ENCODE measurements at places on chromosomes 3 and 15. TPM values are rescaled to one million over a fixed set of nuclear protein-coding genes. Genes with fewer than 3 reads are reported as not detected.

GRCh38 chr3:159513867-159514380, 474.7 kb upstream of the IL12A start:
- DNase-seq: no peak

Gene FYCO1
- 8.3 TPM for total RNA-seq

- no peak for DNase-seq
Measured at GRCh38 chr3:194249323-194250097, 101.6 kb downstream of the CPN2 start.

Gene ANKRD34C
- not detected for total RNA-seq

DNA sequence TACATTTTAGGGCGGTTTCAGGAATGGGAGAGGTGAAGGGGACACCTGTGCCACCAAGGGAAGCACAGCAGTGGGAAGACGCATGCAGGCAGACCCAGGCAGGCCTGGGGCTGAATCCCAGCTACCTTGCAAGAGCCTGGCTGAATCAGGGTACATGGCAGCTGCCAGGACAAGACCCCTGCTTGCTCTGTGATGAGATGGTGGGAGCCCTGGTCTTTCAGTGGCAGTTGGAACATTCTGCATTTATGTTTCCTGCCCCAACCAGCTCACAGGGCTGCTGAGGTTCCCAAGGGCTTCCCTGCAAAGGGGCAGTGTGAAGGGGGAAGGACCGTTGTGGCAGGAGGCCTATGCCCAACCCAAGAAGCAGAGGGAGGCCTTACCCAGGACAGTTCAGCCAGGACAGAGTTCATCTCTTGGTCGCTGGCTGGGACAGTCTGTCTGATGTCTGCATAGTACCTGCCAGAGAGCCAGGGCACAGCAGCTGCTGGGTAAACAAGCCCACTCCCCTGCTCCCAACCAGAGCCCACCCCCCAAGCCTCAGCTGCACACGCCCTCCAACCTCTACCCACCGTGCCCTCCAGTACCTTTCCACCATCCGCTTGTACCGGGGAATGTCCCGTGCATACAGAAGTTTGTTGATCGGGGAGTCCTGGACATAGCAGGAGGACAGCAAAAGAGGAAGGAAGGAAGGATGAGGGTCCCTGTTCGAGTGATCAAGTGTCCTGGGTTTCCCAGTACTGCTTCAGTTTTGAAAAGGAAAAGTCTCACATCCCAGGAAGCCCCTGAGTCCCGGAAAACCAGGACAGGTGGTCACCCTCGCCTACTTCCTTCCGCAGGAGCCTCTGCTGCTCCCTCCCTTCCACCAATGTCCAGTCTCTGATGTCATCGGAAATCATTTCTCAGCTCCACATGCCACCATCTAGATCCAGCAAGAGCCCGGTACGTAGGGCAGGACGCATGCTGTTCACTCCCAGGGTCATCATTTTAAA, 23.1 kb downstream of the PLXNB1 start:
- peak; percentile 26 for DNase-seq

GRCh38 chr15:63463036-63463435, 41.4 kb upstream of the USP3 start:
- DNase-seq: no peak

Gene SLC2A2
- total RNA-seq: not detected

Gene ABTB1
- total RNA-seq: 12.8 TPM

GRCh38 chr3:69353088-69353478, 32.8 kb downstream of the FRMD4B start:
- no peak for DNase-seq

GRCh38 chr15:59174151-59174834, 32.4 kb upstream of the LDHAL6B start:
- no peak for DNase-seq

DNA sequence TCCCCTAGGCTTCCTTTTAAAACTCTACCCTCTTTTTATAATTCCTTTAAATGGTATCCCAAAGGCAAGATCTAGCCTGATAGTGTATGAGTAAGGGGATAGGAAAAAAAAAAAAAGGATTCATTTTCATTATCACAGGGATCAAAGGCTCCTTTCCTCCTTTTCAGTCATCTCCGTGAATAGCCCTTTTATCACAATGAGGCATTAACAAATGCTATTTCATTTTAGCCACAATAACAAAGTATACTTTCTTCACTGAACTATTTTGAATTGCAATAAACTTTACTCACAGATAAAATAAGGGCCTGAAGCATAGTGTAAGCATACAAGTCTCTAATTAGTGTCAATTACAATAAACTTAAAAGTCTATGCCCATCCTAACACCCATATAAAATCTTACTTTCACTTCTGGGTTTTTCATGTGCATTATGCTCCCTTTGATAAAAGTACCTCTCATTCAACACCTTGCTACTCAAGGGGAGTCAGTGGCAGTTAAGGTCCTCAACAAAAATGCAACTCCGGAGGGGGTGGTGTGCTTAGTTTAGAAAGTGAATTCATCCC, 8.6 kb downstream of the HIGD1A start:
- no peak for DNase-seq

DNA sequence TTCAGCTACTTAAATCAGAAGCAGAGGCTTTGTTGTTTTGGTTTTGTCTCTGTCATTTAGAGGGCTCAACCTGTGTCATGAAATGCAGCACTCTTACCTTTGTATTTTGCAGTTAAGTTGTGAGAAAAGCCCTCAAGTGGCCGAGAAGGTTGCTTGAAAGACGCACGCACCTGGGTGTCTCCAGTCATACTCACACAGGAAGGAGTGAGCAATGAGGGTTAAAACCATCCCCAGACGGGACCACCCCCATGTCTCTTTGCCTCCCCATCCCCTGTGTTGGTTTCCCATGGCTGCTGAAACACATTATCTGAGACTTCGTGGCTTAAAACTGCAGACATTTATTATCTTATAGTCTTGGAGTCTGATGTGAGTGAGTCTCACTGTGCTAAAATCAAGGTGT, 376.1 kb upstream of the CFAP20DC start:
- DNase-seq: no peak

- no peak for DNase-seq
Measured at GRCh38 chr15:41827290-41827879, 507 bp upstream of the JMJD7 start.

GRCh38 chr3:125045965-125046364, 9.8 kb downstream of the HEG1 start:
- DNase-seq: no peak

GRCh38 chr3:27533261-27533607, 49.0 kb upstream of the SLC4A7 start:
- DNase-seq: no peak

DNA sequence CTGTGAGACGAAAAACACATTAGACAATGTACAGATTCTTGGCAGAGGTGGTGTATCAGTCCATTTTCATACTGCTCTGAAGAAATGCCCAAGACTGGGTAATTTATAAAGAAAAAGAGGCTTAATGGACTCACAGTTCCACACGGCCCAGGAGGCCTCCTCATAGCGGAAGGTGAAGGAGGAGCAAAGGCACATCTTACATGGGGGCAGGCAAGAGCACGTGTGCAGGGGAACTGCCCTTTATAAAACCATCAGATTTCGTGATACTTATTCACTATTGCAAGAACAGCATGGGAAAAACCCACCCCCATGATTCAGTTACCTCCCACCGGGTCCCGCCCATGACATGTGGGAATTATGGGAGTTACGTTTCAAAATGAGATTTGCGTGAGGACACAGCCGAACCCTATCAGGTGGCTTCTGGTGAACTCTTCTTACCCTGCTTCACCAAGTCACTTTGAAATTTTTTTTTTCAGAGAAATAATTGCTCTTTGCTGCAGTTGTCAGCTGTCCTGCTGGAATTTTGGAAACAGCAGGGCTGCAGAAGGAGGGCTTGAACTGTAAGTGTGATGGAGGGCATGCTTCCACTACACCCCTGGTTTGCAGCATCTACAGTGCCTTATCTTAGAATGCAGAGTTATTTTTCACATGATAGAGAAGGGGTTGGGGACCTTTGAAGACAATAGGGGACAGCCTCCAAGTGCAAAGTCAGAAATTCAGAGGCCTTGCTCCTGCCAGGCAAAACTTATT, 2.9 kb upstream of the IGF2BP2 start:
- DNase-seq: no peak

Gene LRRK1
- 6.6 TPM for total RNA-seq

- DNase-seq: no peak
Measured at GRCh38 chr3:72660270-72661114, 187.8 kb downstream of the SHQ1 start.

Gene PAQR5
- total RNA-seq: not detected

- DNase-seq: no peak
Measured at GRCh38 chr15:80773122-80773551, 6.0 kb upstream of the CEMIP start.

GRCh38 chr15:72740219-72740618, 43.3 kb downstream of the ADPGK start:
- no peak for DNase-seq

GRCh38 chr3:143276592-143276991, 157.0 kb downstream of the CHST2 start:
- no peak for DNase-seq

GRCh38 chr3:102979682-102980354, 545.0 kb downstream of the ZPLD1 start:
- peak; percentile 26 for DNase-seq

DNA sequence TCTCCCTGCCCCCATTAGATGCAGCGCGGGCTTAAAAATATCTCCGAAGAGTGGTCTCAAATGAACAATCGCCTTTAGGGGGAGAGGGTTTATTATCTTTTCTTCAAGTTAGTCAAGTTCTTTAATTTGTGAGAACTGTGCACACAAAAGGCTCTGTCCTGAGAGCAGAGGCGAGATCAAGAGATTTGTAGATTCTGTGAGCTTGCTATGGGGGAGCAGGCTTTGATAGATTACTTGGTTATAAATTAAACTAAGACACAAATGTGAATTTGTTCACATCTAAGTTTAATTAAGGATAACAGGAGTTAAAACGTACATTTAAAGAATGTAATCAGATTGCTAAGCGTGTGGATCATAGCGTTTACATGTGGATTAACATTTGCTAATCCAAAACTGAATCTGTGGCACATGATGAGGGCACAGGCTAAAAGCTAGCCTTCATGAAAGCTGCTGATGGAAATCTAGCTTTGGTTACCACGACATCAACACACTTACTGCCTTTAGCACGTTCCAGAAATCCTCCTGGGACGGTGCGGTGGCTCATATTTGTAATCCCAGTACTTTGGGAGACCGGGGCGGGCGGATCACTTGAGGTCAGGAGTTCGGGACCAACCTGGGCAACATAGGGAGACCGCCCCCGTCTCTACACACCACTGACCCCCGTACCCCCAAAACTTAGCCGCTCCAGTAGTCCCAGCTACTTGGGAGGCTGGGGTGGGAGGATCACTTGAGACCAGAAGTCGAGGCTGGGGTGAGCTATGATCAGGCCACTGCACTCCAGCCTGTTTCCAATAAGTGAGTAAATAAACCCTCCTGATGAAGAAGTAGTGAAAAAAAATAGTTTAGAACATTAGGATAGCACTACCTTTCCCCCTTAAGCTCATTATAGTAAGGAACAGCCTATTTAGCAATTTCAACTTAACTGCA, 1.0 kb upstream of the PRTG start:
- no peak for DNase-seq

DNA sequence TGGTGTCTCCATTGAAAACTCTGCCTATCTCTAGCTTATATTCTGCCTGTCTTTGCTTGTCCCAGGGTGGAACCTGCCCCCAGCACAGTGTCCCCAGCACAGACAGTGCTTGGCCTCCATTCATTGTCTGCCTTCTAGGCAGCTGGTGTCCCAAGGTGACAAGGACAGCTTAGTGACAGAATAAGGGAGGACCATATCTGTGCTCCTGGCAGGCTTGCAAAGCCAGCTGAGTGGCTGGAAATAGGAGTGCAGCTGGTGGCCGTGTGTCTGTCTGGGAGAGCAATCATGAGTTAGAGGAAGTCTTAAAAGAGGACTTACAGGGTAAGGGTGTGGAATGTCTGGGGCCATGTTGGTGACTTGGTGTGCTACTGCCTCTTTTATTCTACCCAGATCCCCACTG, 33.4 kb downstream of the SCN5A start:
- DNase-seq: no peak

DNA sequence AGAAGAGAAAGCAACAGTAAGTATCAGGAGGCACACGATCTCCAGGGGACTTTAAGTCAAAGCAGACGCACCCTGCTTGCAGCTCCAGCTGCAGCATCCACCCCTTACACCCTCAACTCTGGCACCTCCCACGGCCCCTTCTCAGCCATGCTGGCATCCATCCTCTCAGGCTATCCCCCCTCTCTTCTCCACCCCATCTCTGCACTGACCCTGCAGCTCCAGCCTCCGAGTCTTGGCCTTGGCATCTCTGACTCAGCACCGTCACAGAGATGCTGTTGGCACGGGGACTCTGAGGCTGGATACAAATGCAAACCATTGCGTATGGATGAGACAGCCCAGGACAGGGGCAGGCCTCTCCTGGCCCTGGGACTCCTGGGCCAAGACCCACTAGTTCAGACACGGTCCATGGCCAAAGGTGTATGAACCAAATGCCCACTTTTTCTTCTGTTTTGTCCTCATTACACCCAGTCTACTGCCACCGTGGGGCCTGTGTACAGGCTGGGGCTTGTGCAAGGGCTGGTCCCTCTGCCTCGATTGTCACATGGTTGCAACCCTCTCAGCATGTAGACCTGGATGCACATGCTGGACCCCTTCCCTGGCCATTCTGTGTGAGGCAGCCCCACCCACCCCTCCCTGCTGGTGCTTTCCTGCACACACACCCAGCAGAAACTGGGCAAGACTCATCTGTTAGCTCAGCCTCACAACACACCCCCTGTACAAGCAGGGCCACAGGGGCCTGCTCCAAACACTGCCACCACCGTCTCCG, 18.7 kb upstream of the ZXDC start:
- no peak for DNase-seq

GRCh38 chr3:58706395-58707167, 40.0 kb upstream of the FAM3D start:
- DNase-seq: no peak

Gene SPINT1
- total RNA-seq: 0.90 TPM

Gene CCR9
- total RNA-seq: not detected

GRCh38 chr3:10173095-10173925, 8.6 kb downstream of the IRAK2 start:
- DNase-seq: no peak

DNA sequence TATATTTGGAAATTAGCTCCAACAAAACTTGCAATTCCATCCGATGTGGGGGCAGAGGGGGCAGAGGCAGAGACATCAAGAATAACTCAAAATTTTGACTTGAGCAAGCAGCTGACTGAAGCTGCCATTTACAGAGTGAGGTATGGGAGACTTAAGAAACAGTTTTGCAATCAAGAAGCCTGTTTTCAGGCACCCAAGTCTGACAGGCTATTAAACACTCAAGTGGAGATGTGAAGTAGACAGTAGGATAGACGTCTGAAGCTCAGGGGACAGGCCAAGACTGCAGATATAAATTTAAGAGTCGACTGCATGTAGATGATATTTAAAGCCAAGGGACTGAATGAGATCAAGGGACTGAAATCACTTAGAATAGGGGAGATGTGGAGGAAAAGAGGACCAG, 9.9 kb upstream of the SH3BP5 start:
- no peak for DNase-seq

GRCh38 chr3:111717601-111718000, 122.5 kb upstream of the ZBED2 start:
- DNase-seq: peak; percentile 86

Gene CD200R1
- not detected for total RNA-seq
